ENCODE measurements at places on chromosomes 5 and 9.

GRCh38 chr5:105616599-105616998 lies 2054.0 kb upstream of the NUDT12 start:
- no peak for DNase-seq

- no peak for DNase-seq
Measured at GRCh38 chr9:84327184-84327583, 13.4 kb downstream of the SLC28A3 start.

DNA sequence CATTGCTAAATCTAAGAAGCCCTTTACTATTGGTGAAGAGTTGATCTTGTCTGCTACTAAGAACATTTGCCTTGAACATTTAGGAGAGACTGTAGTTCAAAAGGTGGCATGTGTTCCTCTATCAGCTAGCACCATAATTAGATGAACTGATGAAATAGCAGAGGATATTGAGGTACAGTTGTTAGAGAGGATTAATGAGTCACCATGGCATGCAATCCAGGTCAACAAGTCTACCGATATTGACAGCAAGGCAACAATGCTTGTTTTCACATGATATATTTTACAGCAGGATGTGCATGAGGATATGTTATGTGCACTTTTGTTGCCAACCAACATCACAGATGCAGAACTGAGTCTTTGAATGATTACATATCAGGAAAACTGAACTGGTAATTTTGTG lies 134.3 kb upstream of the CDH9 start:
- DNase-seq: no peak

GRCh38 chr5:79936002-79936645 lies 54.9 kb downstream of the MTX3 start:
- DNase-seq: no peak

DNA sequence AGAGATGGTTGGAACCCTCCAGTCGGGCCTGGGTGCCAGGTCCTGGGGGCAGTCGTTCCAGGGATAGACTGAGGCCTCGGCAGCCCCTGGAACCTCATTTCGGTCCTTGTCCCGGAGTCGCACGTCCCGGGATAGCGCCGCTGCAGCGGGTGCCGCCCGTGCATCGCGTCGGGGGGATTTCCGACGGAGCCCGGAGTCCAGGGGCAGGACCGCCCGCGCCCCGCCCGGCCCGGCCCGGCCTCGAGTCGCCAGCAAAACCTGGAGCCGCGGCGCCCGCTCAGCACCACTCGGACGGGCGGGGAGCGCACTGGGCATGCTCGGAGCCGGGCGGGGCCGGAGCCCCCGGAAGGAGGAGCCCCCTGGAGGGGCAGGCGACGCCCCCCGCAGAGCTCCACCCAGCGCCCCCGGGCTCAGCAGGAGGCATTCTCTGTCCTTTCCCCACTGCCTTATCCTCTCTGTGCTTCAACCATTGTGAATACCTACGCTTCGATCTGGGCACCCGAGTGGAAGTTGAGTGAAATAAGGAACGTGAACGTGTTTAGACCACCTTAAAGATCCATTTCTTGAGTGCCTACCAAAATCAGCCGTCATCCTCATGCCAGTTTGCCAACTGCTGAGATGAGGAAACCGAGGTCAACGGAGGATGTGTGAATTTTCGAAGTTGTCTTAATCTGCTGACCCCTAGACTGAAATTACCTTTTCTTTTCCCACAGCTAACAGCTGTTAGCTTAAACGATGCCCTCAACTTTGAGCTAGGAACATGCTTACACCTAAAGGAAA lies 1.7 kb upstream of the PTPN3 start:
- no peak for DNase-seq

- DNase-seq: no peak
Measured at GRCh38 chr5:76643371-76643770, 20.2 kb upstream of the F2RL2 start.

DNA sequence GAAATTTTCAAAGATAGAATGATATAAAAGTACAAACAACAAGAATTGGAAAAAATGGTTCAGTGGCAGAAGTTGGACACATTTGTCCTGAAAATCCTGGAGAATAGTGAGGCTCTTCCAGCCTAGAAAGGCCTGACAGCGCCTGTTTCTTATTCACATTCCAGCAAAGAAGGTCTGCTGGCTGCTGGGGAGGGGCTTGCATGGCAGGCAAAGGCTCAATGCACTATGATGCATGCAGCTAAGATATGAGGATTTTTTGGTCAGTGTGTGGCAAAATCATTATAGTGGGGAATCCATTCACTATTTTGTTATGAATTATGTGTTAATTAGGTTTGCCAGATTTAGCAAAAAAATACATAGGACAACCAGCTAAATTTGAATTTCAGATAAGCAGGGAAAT lies 243.9 kb upstream of the SLC30A5 start:
- no peak for DNase-seq

DNA sequence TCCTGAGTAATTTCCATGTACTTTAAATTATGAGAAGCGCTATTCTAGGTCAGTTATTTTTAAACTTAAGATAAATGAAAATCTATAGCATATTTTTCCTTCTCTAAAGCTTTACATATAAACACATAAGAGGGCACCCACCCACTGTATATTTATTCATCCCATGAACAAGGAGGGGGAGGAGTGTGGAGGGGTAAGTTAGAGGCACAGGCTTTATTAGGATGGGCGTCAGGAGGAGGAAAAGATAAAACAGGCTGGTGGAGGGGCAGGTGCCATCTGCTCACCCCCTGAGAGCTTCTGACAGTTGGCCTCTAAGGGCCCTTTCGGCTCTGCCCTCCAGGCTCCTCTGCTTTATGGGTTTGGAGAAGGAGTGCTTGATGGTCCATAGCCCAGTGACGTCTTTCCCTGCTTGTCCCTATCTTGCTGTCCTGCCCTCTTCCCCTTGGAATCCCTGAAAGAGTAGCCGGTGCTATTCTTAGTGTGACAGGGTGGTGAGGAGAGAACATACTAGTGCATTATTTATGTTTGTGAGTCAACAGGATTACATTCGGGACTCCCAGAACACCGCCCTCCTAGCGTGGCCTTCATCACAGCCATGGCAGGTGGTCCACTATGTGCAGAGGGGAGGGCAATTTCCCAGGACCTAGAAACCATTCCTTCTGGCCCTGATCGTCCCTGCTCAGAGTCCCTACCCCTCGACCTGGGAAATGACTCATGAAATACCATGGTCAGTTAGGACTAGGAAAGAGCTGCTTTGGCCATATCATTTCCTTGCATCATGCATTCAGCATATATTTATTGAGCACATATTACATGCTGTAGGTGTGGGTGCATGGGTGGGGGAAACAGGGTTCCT lies 7.9 kb upstream of the SYNPO start:
- DNase-seq: no peak

DNA sequence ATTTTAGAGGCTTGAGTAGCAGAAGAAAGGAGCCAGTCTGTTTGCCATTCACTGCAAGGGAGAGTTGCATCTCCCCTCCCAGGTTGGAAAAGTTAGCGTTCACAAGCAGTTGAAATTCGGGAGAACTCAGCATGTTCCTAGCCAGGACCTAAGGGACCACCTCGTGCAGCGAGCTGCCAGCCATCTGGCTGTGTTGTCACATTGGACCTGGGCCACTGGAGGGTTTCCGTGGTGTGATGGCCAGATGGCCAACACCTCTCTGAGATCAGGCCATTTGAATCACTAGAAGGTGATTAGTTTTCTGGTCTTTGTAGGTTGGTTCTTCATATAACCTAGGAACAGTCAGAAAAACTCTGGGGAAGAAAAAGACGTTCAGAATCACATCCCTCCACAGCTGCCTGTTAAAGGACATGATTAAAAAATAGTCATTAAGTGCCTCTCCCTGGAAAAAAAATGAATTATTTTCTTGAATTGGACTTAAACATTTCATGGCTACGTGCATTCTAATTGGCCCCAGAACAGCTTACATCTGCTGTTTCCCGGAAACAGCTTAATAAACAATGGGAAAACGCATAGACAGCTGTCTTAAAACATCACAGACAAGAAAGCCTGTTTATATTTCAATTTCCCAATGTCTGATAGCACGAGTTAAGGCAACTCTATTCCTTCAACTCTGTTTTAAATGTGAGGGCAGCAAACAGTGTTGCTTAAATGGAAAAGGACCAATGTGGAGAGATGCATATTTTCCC lies 303.9 kb downstream of the TENT4A start:
- DNase-seq: no peak

DNA sequence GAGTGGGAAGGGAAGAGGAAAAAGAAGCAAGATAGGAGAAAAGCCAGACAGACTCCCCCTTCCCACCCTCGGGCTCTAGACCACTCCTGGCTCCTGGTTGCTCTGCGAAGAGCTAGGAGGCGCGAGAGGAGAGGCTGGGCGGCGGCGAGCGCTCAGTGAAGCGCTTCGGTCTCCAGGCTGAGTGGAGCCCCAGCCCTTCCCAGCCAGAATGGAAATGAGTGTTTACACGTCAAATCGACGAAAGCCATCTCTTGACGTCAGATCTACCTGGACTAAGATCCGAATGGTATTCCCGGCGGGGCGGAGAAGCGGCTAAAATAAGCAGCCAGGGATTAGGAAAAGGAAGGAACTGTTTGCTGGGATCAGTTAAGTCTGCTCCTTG lies at the start of gene PCSK1:
Gene PCSK1 (minus strand): TSS at position 183 of the 382 bp plus-strand sequence. CDS start 206 bp downstream, outside the sequence.
- no peak for DNase-seq

- DNase-seq: no peak
Measured at GRCh38 chr9:13330396-13331004, 51.0 kb upstream of the MPDZ start.

DNA sequence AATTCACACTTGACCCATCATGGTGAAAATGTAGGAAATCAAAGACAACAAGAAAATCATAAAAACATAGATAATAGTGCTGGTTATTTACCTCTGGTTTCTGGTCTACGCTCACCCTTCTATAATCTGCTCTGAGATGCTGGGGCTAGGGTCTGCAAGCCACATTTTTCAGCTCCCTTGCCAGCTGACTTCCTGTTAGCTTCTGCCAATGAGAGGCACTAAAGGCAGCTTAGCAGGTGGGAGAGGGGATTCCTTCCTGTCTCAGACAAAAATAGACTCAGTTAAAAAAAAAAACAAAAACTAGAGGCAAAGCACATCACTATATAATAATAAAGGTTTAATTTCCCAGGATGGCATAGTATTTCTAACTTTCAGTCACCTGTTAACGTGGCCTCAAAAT lies 20.2 kb upstream of the N4BP3 start:
- DNase-seq: no peak

DNA sequence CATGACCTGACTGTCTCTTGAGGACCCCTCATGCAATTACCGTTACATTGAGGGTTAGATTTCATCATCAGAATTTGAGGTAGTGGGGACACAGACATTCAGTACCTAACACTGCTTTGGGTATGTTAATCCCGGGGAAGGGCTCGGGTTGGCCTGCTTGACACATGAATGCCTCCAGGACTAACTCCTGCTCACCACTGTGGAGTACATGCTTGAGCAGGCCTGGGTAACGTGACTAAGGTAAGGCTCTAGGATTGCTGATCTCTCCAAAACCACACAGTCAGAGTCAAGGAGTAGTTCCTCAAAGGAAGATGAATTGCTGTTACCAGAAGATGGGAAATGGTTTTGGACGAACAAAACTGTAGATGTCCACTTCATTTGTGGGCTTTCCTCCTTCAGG lies 376.3 kb upstream of the ZNF462 start:
- peak; percentile 34 for DNase-seq

- no peak for DNase-seq
Measured at GRCh38 chr9:82560457-82560904, 502.5 kb downstream of the RASEF start.

- DNase-seq: no peak
Measured at GRCh38 chr9:13141629-13142028, 137.9 kb downstream of the MPDZ start.

DNA sequence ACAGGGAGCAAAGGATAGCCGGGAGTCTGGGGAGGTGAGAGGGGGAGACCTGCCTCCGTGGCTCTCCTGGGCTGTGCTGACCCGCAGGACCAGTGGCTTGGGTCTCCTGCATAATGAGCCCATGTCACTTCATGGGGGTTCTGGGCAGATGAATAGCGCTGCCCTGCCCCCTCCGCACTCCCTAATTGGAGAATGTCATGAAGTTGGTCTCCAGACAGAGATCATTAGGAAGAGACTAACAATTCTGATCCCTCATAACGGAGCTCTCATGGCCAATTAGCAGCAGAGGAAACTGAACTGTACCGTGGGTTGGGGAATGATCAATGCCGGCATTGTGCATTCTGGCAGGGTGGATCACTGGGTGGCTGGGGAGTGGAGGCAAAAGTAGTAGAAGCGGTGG lies 186.1 kb downstream of the FSTL4 start:
- peak; percentile 74 for DNase-seq

- no peak for DNase-seq
Measured at GRCh38 chr9:91958174-91958573, 8.1 kb upstream of the ROR2 start.

DNA sequence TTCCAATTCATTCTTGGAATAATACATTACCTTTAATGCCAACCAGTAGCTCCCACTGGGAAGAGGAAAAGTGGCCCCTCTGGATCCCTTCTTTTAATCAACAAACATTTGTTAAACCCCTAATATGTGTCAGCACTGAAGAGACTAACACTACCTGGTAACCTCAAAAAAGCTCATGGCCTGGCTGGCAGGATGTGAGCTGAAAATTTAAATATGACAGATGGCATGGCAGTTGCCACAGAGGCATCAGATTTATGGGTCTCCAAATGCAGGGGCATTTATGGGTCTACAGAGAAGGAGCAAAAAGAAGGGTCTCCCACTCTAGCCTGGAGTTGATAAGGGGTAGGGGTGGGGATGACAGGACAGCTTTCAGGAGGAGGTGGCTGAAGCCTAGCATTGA lies 12.5 kb downstream of the DNAH5 start:
- DNase-seq: no peak

- DNase-seq: no peak
Measured at GRCh38 chr5:110105692-110106091, 416.0 kb downstream of the MAN2A1 start.

- DNase-seq: no peak
Measured at GRCh38 chr9:132804576-132805295, 73.3 kb downstream of the AK8 start.

GRCh38 chr9:134987376-134987775 lies 69.7 kb upstream of the FCN1 start:
- no peak for DNase-seq

DNA sequence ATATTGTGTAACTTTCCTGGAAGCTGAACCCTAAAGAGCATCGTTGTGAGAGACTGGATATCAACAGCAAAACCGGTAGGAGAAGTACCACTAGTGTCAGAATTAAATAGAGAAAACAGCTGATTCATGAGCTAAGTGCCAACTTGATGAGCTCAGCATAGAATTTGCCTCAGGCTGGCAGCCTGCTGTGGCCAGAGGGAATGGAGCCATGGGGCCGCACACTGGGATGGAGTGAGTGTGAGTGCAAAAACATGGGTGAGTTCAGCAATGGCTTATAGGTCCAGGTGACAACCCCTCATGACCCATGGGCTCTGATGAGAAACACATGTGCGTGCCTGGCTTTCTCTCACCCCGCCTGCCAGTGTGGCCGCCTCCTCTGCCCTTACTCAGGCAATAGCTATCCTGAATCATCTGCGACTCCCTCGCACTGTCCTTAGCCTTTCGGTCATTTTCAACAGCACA lies 25.4 kb downstream of the ADAMTS16 start:
- DNase-seq: no peak

- DNase-seq: no peak
Measured at GRCh38 chr9:130616451-130616850, 37.1 kb downstream of the FUBP3 start.

- no peak for DNase-seq
Measured at GRCh38 chr5:22390888-22391287, 462.3 kb downstream of the CDH12 start.
